Fibroblast of skin of left biceps (primary cell): ENCODE measurements at places on chromosomes 12 and 14.

DNA sequence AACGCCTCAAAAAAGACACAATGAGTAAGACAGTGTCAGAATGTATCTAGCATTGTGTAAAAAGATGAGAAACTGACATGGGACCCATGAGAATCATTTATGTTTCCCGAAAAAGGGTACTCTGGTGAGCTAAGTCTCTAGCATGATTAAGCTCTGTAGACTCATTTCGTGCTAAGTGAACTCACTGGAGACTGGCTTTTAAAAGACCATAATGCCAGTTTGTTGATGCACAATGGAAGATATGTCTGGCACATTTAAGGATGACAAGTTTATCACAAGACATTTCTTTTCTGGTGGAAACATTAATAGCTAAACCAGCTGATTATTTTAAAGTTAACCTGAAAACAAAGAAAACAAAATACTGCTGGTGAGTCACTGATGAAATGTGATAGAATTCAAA, 233.5 kb downstream of the SLC2A13 start:
- no peak for DNase-seq

DNA sequence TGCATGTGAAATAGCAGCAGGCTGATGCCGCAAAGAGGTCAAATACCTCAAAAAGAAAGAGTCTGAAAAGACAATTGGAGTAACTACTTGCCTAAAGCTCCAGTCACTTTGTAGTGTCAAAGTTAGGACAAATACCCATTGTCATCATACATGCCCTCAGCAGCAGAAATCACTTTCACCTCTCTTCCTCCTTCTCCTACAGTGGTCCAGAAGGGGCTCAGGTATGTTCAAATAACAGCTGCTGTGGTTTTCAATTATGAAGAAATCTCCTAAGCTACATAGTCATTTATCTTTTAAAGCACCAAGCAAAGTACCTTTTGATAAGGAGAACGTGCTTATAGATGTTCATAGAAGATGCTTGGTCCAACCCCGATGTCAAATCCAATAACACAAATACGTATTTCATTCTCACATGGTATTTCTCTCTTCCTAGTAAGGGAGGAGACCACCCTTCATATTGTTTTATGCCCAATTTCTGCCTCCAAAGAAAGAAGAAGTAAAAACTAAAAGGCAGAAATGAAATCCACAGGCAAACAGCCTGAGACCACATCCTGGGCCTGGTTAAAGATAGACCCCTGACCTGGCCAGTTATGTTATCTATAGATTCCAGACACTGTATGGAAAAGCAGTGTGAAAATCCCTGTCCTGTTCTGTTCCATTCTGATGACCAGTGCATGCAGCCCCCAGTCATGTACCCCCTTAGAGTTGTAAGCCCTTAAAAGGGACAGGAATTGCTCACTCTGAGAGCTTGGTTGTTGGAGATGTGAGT, 23.7 kb downstream of the GYS2 start:
- DNase-seq = no peak

DNA sequence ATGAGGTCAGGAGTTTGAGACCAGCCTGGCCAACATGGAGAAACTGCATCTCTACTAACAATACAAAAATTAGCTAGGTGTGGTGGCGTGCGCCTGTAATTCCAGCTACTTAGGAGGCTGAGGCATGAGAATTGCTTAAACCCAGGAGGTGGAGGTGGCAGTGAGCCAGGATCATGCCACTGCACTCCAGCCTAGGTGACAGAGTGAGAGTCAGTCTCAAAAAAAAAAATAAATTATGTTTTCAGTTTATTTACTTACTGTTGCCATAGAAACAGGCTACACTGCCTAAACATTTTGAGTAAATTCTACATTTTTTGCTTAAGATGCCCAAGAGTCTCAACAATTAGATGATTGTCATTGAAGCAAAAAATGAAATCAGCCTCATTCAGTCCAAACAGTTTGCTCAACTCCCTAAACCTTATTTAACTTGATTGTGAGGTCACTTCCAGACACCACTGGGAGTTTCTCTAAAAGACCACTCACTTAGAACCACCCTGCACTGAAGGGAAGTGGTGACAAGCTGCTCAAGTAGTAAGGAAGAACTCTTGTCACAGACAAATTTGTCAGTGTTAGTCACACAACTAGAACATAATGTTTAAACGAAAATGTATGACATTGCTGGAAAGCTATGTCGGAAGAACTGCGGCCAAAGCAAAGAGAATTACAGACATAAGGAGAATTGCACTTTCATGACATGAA, 9.8 kb upstream of the GNPNAT1 start:
- no peak for DNase-seq

- DNase-seq = no peak
Measured at GRCh38 chr12:114671066-114671442, 12.9 kb downstream of the TBX3 start.

DNA sequence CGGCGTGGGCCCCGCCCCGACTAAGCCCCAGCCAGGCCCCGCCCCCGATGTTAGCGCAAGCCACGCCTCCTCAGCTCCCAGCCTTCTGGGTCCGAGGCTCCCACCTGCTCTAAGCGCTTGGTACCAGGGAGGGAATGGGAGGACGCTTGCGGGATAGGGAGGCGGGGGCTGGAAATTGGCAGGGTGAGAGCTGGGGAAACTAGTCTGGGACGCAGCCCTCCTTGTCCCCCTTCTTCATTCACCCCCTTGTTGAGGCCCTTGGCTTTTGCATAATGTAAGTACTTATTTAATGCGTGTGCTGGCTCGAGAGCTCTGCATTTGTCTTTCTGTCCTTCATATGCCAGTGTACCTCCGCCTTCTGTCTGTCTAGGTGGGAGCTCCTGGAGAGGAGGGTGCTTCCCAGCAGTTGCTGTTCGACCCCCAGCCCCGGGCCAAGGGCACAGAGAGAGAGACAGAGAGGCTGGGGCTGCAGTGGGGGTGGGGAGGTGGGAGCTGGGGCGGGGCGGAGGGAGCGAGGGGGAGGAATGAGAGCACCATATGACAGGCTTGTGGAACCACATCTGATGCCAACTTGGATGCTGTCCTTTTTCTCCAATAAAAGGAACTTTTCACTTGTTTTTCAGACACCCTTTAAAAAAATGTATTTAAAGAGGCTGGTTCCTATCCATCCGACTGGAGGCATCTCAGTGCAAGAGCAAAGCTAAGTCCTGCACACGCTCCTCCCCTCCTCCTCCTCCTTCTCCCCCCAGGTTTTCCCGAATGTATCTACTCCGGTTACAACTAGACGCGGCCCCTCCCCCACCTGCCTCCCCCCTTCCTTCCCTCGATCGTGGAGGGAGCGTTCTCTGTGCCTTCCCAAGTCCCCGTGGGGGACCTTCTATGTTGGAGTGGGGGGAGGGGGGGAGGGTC, 25.6 kb upstream of the MAP1LC3B2 start:
- peak; percentile 70 for DNase-seq
